ENCODE measurements at places on chromosomes 5 and 9.
A peak's percentile ranks its signal among the peaks of the same experiment; 100 is the strongest.

DNA sequence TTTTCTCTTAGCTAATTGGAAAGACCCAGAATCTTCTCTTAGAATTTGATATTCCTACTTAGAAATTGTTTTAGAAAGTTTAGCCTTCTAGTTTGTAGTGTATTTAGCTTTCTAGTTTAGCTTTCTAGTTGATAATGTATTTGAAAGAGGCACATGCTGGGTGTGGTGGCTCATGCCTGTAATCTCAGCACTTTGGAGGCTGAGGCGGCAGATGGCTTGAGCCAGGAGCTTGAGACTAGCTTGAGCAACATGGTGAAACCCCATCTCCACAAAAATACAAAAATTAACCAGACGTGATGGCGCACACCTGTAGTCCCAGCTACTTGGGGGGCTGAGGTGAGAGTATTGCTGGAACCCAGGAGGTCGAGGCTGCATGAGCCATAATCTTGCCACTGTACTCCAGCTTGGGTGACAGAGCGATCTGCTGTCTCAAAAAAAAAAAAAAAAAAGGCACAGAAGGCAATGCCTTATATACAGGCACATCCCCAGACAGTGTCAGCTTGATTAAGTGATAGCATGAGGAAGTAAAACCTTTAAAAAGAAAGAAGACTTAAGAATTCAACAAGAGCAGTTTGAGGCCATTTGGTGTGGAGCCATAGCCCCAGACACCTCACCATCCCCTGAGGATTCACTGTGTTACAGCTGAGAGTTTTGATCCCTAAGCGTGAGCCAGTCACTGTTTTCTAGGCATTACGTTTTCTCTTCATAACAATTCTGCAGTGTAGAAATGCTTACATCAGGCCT lies 34.6 kb downstream of the ZSWIM6 start:
- DNase-seq, result no peak

DNA sequence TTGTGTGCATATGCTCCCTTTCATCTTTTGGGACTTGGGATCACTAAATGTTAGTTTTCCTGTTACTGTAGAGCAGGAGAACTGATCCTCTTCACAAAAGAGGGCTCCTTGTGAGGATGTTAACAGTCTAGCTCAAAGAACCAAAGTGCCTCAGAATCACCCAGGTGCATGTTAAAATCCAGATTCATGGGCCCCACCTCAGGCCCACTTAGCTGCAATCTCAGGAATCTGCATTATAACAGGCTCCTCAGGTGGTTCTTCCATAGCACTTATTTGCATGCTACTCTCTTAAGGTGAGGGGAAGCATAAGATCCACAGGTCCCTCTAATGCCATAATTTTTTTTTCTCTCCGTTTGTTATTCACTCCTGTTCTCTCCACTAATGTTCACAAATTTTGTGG lies 14.8 kb upstream of the MEF2C start:
- no peak for DNase-seq

DNA sequence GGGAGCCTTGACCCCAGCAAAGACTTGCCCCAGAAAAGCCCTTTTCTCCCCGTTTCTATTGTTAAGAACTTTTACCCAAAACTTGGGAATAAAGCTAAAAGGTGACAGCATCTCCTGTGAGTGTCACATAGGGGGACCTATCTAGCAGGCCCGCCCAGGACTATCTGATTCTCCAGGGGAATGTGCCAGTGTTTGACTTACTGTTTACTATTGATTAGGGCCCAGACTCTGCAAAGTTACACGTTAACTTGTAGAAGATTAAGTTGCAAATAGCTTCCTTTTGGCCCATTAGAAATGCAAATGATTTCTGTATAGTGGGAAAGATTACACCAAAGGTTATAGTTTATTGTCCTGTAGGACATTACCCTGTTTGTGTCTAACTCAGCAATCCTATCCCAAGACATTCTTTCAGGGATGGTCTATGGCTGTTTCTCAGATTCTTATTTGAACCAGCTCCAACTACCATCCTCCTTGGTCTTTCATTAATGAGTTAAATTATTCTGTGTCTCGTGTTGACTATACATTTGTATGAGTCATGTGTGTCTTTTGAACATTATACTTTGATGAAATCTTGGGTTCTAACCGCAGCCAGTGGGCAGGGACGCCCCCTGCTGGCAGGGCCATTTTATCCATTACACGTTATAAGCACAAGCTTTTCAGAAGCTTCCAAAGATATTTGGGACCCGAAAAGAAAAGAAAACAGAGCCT lies 60.7 kb downstream of the HRH2 start:
- DNase-seq, result peak; percentile 42

GRCh38 chr5:73812962-73813588 lies 187.1 kb downstream of the ARHGEF28 start:
- no peak for DNase-seq

DNA sequence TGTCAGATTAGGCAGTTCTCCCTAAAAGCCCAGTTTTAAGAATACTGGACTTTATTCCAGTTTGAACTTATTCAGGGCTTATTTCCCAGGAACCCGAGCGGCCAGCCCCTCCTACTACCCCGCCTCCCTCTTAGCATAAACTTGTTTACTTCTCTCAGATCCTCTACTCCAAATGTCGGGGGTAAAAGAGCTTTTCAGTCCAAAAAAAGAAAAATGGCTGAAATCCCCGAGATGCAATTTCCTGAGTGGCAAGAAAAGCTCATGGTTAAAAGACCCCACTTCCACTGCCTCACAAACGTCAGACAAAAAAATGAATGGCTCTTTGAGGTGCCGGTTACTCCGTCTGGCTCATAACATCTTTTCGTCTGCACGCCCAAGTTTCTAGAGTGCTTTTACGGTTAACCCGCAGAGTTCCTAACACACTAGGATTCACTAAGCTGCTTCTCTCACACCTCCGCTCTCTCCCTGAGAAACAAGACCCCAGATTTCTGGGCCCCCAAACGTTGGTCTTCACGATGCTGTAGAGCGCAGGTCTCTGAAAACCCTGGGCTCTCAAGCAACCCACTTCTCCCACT lies 402 bp downstream of the BRD8 start:
- DNase-seq, result no peak

DNA sequence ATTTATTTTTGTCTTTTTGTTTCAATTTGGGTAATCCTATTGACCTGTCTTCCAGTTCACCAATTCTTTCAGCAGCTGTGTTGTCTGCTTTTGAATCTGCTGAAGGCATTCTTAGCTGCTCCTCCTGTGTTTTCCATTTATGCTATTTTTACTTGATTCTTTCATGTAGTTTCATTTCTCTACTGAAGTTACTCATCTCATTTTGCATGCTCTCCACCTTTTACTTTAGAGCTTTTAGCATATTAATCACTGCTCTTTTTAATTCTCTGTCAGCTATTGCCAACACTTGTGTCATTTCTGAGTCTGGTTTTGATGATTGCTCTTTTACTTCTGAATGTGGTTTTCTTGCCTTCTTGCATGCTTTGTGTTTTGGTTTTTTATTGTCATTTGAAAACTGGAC lies 496.0 kb upstream of the CLINT1 start:
- DNase-seq, result no peak

- no peak for DNase-seq
Observed at GRCh38 chr5:67547682-67548081, 351.1 kb upstream of the CD180 start.

- no peak for DNase-seq
Observed at GRCh38 chr9:127812011-127812410, 9.3 kb downstream of the FPGS start.

DNA sequence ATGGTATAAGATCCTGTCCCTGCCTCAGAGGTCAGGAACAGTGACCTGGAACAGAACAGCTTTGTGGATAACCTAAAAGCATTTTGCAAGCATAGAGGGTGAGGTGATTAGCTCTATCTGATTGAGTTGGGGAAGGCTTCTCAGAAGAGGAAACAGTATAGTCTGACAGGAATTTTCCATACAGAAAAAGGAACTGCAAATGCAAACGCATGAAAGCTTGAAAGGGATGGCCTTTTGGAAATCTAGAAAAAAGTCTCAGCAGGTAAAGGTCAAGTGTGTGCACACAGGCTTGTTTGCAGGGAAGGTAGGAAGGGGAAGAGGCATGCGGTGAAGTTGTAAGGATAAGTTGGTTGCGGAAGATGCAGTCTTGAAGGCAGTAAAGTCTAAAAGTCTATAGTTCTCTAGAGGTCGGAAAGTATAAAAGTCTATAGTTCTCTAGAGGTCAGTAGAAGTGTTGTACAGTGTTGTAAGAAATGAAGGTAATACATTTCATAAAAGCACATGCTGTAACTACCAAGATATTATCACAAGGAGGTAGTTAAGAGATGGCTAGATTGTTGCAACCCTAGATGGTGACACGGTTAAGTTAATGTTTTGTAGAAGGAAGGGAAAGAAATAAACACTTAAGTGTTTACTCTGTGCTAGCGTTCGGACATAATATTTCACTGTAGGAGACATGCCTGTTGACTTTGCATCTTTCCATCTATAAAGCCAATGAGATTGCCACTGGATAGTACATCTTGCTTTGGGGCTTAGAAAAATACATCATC lies 16.7 kb upstream of the HSPB3 start:
- no peak for DNase-seq

GRCh38 chr9:3912280-3912679 lies 386.5 kb upstream of the RFX3 start:
- no peak for DNase-seq

GRCh38 chr5:89302102-89302891 lies 419.3 kb upstream of the MEF2C start:
- DNase-seq, result no peak

DNA sequence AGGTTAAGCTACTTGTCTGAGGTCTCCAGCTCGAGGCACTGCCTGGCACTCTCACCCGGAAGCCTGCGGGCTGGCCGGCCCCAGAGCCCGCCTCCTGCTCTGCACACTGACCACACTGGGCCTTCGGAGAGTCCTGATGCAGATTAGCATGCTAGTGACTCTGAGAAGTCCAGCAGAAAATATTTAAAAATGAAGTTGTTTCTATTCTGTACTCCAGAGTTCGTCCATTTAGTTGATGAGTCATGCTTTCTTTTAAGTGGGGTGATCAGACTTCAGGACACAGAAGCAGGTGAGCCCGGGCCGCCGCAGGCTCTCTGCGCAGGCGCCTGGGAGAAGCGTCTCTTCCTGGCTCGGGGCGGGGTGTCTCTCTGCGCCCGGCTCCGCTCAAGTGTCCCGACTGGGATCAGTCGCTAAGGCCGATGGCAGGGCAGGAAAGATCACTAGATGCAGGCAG lies 32.5 kb downstream of the FAM240B start:
- peak; percentile 11 for DNase-seq

- no peak for DNase-seq
Observed at GRCh38 chr9:6150483-6150882, 65.1 kb upstream of the IL33 start.

DNA sequence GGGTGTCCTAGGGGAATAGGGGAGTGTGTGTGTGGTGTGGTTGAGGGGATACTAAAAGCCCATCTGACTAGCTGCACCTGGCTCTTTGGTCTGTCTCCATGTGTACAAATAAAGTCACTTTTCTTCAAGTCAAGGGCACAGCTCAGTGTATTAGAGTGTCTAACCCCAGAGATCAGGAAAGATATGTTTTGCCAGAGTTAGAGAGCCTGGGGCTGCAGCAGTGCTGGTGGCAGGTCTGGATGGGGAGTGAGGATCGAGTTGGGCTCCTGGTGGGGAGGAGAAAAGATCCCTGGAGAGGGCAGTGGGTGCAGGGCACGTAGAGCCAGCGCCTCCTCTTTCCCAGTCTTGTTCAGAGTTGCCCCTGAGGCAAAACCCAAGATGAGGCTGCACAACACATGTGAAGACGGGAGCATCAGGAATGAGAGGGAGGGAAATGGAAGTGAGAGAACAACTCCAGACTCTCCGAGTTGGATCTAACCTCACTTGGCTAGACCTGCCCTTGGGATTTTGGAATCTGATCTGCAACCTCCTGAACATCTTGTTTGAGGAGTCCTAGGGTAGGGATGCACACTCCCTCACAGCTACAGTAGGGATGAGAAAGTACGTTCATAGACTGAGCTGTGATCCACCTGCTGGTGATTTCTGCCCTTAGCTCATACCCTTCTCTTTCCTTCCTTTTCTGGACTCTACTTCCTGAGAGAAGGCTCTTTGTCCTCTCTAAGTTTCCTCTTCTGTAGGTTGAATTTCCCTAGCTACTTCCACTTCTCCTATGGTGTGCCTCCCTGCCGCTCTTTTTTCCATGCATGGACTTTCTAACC lies 309.9 kb downstream of the ZSWIM6 start:
- DNase-seq, result no peak

GRCh38 chr9:85151162-85151561 lies 481.6 kb downstream of the NTRK2 start:
- DNase-seq, result no peak

GRCh38 chr5:74020503-74020902 lies 394.5 kb downstream of the ARHGEF28 start:
- no peak for DNase-seq

DNA sequence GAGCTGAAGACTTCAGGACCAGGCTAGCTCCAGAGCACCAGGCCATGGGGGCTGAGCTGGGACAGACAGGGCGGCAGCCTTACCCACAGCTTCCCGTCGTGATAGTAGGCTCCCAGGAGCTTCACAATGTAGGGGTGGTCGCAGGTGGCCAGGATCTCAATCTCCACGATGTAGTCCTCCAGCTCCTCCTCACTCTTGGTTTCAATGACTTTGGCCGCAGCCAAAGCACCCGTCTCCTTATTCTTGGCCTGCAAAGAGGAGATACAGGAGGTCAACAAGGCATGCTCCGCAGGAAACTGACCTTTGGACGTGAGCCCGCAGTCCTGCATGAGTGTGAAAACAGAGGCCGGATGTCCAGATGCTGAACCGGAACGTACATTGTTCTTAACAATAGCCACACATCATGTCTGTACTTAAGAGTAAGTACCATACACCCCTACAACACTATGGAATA lies 31.5 kb downstream of the STK10 start:
- no peak for DNase-seq

- no peak for DNase-seq
Observed at GRCh38 chr5:96680759-96681470, 18.7 kb downstream of the CAST start.

GRCh38 chr9:74100042-74100441 lies 397.1 kb upstream of the RORB start:
- DNase-seq, result no peak

GRCh38 chr9:110997847-110998246 lies 40.4 kb downstream of the LPAR1 start:
- no peak for DNase-seq

GRCh38 chr9:109149722-109150121 lies 17.3 kb downstream of the FRRS1L start:
- no peak for DNase-seq

GRCh38 chr5:164091836-164092235 lies 586.4 kb downstream of the MAT2B start:
- no peak for DNase-seq

- DNase-seq, result no peak
Observed at GRCh38 chr5:127934791-127935256, 148.7 kb upstream of the SLC12A2 start.

- no peak for DNase-seq
Observed at GRCh38 chr5:21646469-21646868, 1206.7 kb downstream of the CDH12 start.

DNA sequence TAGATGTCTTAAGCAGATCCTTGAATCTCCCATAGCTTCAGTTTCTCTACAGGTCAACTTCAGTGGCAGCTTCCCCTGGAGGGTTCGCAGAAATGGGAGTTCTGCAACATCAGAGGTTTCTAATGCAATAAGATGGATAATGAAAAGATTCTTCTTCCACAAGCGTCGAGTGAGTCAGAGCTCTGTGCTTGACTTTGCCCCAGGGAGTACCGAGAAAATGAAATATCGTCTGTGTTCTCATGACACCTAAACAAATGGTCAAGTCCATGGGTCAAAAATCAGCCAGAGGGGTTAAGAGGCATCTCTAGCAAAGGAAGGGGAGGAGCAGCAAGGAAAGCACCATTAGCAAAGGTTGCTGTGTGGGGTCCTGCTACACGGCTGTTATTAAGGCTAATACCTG lies 3.2 kb upstream of the ADRA1B start:
- DNase-seq, result no peak
